ENCODE measurements at places on chromosomes 1 and 21.

DNA sequence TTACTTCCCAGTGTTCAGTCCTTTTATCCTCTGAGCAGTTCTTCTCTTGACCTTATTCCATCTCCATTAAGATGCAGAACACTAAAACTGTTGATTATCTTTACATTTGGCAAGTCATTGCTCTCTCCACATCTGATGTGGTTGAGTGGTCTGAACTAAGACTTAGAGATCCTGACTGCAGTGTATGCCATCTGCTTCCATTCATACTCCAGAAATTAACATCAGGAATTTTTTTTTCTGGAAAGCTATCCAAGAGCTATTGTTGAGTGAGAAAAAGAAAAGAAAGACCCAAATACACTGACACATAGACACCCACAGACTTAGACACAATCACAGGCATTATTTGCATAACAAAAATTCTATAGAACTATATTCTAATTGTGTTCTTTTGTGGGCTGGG lies 3.7 kb upstream of the TRIM62 start:
- no peak for DNase-seq

DNA sequence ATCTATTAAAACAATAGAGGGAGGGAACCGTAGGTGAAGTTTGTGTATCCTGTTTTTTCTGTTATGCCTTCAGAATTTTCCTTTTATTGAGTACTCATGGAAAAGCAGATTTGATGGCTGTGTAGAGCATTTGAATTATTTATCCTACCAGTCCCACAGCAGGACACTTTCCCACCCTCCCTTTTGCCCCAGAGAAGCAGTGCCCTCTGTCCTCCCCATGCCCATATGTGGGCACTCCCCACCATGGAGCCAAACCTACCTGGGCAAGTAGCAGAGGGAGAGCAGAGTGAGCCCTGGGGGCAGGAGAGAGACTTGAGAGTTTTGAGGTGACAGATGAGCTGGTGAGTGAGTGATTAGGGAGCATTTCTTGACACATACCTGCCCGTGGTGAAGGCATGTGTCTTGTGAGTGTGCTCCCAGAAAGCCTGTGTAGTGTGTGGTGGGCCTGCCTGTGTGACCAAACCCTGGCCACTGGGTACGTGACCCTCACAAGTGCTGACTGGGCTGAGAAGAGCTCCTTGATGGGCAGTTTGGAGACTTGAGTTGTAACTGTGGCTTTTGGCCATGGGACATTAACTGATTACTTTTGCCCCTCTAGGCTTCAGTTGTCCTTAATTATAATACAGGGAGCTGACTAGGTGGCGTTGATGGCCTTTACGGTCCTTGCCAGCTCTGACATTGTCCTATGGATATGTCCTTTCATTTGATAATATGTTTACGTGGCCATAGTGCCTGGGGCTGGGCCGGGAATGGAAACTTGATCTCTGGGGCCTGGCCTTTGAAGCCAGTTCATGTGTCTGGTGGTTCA lies 3.6 kb downstream of the PSEN2 start:
- DNase-seq, result no peak

- DNase-seq, result peak; percentile 28
These were observed 22.9 kb downstream of the PRXL2B start for GRCh38 chr1:2609319-2610035.

DNA sequence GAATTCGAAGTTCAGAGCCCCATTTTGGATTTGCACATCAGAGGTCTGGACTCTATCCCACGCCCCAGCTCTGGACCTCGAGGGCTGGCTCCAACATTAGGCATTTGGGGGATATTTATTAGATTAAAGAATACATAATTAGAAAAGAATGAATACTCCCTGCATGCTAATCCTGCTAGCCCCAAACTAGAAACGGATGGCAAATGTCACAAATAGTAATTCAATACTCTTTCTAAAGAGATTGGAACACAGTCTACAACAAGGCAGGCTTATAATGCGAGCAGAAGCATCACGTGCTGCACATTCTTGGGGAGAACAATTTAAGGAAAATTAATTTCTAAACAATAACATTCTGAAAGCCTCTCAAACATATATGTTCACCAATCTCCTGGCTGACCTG lies 27.7 kb upstream of the RAP1A start:
- DNase-seq, result no peak

DNA sequence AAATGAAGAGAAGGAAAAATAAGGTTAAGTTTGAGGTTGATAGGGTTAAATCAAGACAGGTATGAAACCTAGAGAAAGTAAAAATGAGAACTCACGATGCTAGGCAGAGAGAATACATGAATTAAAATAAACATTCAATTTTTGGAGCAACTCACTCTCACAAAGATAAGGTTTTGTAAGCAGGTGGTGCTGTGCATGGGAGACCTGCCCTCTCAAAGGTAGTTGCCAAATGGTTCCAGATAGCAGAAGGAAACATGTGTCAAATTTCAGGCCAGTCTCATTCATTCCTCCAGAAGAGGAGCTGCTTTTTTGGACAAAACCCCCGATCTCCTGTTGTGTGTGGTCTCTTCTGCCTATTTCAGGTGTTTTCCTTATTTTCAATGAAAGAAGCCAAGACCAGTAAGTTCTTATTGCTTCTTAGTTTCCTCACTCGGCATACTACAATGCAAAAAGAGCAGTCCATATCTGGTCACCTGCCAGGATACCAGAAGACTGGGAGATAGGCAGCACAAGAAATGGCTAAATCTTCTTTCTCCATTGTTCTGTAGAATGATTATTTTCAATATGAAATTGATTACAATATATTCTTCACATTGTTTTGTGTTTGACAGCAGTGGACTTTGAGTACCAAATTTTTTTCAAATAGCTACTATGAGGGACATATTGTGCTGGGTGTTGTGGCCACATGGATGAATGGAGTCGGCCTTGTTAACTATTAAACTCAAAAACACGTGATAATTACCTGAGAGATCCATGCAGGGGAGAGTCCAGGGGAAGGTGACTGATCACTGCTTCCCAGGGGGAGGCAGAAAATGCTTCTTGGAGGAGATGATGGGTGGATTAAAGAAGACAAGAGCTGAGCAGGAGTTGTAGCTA lies 3.6 kb downstream of the CR1L start:
- no peak for DNase-seq

GRCh38 chr1:201329286-201329685 lies 46.0 kb downstream of the PKP1 start:
- no peak for DNase-seq

- no peak for DNase-seq
These were observed 5.8 kb upstream of the PSMB4 start for GRCh38 chr1:151393583-151393982.

DNA sequence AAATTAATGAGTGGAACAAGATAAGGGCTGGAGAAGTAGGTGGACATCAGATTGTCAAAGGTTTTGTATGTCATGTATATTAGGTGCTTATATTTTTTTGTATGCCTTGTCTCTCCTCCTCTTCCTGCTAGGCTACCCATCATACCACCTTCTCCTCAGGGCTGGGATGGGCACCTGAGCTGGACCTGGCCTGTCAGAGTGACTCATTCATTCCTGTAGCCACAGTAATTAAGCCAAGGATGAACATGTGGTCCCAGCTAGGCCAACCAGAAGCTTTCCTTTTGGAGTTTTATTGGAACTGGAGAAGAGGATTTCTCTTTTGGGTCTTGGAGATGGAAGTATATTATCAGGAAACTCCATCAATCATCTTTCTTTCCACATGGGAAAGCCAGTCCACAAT lies 21.2 kb downstream of the PTGS2 start:
- DNase-seq, result no peak

DNA sequence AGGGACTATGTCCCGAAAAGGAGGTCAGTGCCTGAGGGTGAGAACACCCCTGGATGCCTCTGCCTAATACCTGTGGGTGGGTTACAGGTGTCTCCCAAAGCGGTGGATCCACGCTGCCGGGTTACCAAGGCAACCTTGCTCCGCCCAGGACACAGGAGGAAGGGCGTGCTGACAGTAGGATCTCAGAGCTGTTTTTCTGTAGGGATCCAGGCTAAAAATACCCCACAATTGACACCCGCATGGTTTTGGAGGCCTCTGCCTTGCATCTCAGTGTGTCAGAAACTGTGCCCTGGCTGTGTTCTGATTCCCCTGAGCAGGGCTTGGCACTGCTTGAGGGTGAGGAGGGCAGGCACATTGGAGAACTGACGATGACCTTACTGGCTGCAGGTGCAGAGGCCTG lies 118.0 kb downstream of the IER5 start:
- no peak for DNase-seq
